Activated CD4-positive, alpha-beta T cell treated with anti-CD3 and anti-CD28 coated beads, Interleukin-2, amount 50 U/mL, for 24 hours (primary cell): ENCODE measurements at places on chromosomes 1 and 21.

GRCh38 chr1:202786804-202787203 lies 21.4 kb downstream of the KDM5B start:
- DNase-seq: no peak

GRCh38 chr1:212979340-212980122 lies 29.2 kb downstream of the VASH2 start:
- DNase-seq: no peak

GRCh38 chr1:22117851-22118250 lies 25.0 kb downstream of the WNT4 start:
- DNase-seq: no peak

- no peak for DNase-seq
These were observed 307.1 kb downstream of the CTH start for GRCh38 chr1:70718086-70718630.

DNA sequence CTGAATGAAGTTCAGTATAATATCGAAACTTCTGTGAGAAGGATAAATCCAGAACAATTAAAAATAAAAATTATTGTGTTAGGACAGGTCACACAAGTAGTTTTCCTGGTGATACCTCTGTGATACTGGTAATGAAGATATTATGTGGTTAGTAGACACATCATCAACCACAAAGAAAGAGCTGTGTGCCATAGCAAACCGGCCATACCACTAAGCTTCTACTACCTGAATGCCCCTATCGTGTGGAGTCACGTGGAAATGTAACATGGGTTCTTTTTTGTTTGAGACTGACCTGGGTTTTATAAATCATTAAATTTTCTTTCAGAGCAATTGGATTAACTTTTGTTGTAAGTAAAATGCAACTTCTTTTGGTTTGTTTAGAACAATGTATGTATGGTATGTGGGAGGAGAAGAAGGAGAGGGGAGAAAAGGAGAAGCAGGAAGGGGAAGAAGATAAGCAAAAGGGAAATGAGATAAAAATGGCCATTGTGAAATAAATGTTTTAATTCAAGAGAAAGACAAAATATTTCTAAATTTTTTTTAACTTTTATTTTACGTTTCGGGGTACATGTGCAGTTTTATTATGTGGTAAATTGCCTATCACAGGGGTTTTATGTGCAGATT lies 58.2 kb upstream of the LRRC8B start:
- no peak for DNase-seq

- DNase-seq: peak; percentile 20
These were observed 1.7 kb upstream of the ADAR start for GRCh38 chr1:154609398-154610380.

- DNase-seq: no peak
These were observed 2.1 kb upstream of the KLHDC9 start for GRCh38 chr1:161096015-161096414.

DNA sequence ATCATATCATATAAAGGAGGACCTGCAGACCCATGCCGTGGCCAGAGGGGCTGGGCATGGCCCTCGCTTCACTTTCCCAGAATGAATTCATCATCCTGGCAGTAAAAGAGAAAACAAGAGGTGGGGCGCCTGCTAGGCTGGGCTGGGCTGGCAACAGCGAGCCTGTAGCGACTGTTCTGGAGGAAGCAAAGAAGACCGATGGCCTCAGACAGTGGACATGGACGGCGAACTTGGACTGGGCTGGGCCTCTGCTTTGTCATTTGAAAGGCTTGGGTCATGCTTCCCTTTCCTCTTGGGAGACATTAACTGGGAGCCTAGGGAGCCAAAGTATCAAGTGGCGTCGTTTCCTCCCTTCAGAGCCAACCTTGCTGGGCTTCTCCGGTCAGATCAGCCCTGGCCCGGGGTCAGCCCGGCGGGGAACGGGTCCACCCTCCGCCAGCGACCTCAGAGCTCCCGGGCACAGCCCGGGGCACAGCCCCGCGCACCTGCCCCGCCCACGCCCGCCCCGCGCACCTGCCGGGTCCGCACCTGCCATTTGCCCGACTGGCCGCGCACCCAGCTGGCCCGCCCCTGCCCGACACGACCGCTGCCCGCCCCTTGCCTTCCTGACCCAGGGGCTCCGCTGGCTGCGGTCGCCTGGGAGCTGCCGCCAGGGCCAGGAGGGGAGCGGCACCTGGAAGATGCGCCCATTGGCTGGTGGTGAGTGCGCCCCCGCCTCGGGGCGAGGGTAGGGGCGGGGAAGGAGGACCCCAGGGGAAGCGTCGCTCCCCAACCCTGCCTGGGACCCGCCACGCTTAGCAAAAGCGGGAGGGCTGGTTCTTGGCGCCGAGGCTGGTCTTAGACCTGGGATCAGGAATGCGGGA lies at the start of gene FAM3B:
FAM3B (plus strand) TSS at position 602 of the 863 bp plus-strand sequence; CDS start at position 681, 79 bp downstream.
- DNase-seq: no peak

DNA sequence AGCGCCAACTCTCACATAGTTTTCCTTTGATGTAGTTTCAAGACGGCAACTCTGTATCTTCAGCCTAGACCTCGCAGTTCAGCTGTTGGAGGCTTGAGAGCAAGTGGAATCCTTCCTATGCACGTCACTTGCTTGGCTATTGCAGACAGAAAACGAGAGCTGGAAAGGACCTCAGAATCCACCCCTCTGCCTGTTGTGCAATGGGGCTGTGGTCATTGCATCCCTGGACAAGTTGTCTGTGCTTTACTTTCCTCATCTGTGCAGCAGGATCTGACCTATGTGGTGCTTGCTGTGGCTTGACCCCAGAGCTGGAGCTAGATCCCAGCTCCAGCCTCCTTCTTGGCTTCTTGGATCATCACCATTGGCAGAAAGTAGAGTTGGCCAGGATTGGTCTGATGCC lies 50.0 kb upstream of the IGSF21 start:
- no peak for DNase-seq

DNA sequence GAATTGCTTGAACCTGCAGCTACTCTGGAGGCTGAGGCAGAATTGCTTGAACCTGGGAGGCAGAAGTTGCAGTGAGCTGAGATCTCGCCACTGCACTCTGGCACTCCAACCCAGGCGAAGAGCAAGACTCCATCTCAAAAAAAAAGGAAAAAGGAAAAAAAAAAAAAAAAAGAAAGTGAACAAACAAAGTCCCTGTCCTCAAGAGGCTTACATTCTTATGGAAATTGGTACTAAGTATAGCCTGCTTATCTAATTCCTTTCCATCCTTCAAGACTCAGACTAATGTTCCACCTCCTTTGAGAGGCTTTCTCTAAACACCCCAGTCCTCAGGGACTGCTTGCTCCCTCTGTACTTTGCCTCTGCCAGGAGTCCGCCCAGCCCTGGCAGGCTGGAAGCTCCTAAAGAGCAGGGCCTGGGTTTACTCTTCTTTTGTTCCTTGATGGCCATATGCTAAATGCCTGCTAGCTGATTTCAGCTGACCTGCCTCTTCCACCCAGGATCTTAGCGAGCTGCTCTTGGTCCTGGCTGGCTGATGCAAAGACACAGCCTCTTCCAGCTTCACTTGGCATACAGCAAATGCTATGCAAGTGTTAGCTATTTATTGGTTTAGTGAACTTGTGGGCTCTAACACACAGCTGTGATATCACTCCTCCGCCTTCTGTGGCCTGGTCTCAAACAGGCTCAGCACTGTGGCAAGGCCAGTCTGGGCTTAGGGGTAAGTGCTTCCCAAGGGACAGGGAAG lies 9.8 kb downstream of the SLC9A1 start:
- DNase-seq: no peak

DNA sequence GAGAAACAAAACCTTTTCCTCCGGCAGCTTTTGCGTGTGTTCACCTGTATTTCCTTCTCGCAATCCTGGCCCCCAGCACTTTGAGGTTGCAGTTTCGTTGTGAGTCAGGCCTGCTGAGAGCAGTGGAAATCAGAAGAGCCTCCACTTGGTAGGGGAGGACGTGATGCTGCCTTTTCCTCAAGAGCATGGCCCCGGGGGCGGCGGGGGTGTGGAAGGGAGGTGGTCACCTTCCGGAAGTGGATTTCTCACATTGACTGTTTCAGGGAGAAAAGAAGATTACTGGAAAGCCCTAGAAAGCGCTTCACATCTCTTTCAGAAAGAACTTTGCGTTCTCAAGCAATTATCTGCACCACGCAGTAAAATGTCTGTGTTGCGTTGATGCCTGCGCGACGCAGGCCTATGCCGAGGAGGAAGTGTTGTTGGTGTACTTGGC lies 12.2 kb upstream of the IL10 start:
- peak; percentile 85 for DNase-seq

GRCh38 chr1:231632119-231632518 lies 5.5 kb downstream of the DISC1 start:
- no peak for DNase-seq

- no peak for DNase-seq
These were observed 656 bp downstream of the SH2D2A start for GRCh38 chr1:156815961-156816422.

DNA sequence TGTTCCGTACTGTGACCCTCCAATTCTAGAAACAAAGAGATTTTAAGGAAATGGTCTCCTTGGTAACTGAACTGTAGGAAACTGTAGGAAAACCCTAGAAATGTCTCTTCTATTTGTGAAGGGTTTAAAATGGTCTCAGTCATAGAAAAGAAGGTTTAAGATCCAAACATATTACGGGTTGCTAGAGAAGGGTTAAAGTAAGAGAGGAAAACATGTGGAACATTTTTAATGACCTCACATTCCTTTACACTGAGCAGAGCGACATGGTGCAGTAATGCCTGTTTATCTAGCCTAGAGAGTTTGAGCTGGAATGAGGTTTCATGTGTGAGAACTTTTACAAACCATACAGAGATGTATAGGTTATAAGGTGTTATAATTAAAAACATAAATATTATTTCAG lies 36.9 kb upstream of the C1orf105 start:
- no peak for DNase-seq

- no peak for DNase-seq
These were observed 1.2 kb upstream of the TAL1 start for GRCh38 chr1:47233186-47233585.

GRCh38 chr1:33092438-33092837 lies 11.5 kb downstream of the AZIN2 start:
- DNase-seq: no peak

GRCh38 chr1:61781151-61781550 lies 38.9 kb downstream of the PATJ start:
- no peak for DNase-seq
